ENCODE measurements at places on chromosomes 16 and 17. TPM values are rescaled to one million over a fixed set of nuclear protein-coding genes. Genes with fewer than 3 reads are reported as not detected.

Gene RPL19
- total RNA-seq: 2,624 TPM

Gene ABR
- total RNA-seq: 50.3 TPM

Gene RNF157
- 28.0 TPM for total RNA-seq

Gene TM4SF5
- not detected for total RNA-seq

Gene KRT33B
- not detected for total RNA-seq

Gene SULT1A2
- 0.24 TPM for total RNA-seq

DNA sequence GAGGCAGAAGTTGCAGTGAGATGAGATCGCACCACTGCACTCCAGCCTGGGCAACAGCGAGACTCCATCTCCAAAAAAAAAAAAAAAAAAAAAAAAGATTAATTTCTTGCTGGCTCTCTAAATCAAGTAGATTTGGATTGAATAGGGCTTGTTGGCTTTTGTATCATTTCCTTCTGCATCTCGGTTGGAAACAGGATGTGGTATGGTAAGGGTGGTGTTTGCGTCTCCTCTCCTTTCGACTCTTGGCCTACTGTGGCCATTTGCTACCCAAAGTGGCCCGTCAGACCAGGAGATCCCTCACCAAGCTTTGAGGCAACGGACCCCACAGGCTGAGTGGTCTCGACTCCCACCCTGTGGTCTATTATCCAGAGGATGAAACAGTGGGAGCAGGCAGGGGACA, 168.0 kb upstream of the IRX3 start:
- DNase-seq: no peak

- DNase-seq: no peak
These were observed 25.6 kb downstream of the MGAT5B start for GRCh38 chr17:76893623-76894334.

GRCh38 chr16:73150786-73151185, 102.9 kb upstream of the ZFHX3 start:
- no peak for DNase-seq

DNA sequence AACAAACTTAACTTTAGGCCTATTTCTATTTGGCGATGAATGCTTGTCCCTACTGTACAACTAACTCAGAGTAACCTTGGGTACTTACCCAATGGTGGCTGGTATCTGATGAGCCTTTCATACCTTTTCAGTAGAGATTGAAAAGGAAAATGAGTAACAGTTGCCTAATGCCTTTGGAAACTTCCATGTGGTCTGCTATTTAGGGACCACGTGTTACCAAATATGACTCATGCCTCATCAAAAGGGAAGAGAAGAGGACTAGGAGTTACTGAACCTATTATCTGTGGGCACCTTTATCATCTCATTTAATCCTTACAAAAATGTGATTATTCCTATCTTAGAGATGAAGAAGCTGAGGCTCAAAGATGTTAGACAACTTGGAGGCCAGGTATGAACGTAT, 8.1 kb downstream of the MYOCD start:
- no peak for DNase-seq

- DNase-seq: no peak
These were observed 9.5 kb upstream of the ADAM11 start for GRCh38 chr17:44749076-44749979.

- DNase-seq: no peak
These were observed 28.3 kb upstream of the CIBAR2 start for GRCh38 chr16:85140455-85141012.

GRCh38 chr16:19997734-19998133, 76.0 kb downstream of the GPR139 start:
- no peak for DNase-seq

Data from activated CD4-positive, alpha-beta memory T cell treated with anti-CD3 and anti-CD28 coated beads for 36 hours (primary cell).